ENCODE measurements at places on chromosomes 2 and 18.

DNA sequence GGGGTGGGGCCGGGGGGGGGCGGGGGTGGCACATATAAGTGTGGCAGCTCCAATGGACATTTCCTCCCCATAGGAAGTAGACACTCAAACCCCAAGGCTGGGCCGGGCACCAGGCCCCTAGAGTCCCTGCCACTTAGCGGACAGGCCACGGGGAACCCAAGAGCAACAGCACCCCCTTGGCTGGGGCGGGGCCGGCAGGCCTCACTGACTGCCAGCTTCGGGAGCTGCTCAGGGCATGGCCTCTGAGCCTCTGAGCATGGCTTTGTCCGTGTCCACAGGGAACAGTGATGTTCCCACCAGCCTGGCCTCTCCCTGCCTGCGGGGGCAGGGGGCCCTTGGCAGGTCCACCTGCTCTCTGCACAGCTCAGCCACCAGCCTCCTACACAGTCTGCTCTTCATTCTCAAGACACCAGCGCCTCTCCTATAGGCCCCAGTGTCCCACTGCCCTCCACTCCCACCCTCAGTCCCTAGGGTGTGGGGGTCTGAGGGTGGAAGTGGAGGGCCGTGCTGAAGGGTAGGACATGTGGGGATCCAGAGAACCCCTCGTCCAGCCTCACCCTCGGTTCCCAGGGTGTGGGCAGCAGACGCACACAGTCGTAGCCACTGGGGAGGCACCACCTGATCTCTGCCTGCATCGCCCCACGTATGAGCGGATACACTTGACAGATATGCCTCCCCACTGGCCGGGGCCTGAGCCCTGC lies 106.7 kb downstream of the FAM210A start:
- no peak for DNase-seq

- no peak for DNase-seq
Observed at GRCh38 chr2:111653913-111654312, 230.1 kb downstream of the ANAPC1 start.

DNA sequence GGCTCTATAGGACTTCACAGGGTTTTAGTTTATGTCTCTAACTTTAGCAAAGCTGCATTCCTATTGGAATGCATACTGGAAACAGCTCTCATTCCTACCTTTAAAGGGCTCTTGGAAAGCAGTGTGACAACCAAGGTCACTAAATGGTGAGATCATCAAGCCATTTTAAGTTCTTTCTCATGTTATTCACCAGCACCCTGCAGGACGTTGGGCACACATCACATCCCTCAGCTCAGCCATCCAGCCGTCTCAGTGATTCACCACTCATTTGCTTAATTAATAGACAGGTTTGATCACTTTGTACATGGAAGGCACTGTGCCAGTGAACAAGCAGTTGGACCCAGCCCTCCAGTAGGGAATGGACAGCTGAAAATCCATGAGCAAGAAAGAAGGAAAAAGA lies 32.2 kb upstream of the RBM44 start:
- DNase-seq, result no peak

DNA sequence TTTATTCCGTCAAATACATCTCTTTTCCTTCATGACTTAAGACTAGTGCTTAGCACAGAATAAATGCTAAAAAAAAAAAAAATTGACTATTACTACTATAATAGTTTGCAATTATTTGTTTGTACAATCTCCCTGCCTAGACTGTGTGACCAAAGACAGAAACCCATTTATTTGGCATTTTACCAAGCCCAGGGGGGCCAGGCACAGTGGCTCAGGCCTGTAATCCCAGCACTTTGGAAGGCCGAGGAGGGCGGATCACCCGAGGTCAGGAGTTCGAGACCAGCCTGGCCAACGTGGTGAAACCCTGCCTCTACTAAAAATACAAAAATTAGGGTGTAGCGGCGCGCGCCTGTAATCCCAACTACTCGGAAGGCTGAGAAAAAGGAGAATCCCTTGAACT lies 1.4 kb downstream of the ASB3 start:
- DNase-seq, result no peak

- no peak for DNase-seq
Observed at GRCh38 chr2:73972846-73973245, 11.9 kb upstream of the TET3 start.

DNA sequence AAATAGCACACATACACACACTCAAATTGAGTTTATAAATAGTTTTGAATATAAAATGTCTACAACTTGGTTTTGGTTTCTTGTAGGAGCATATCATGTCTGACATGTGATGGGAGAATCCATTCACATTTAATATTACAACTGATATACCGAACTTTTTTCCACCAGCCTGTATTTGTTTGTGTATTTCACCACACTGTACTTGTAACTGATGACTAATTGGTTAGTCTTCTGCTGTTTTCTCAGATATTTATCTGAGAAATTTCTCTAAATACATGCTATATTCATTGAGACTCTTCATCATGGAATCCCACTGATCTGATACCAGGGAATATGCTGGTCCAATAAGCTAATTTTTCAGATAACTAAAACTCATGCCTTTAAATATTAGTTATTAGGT lies 56.3 kb upstream of the UBXN4 start:
- no peak for DNase-seq

DNA sequence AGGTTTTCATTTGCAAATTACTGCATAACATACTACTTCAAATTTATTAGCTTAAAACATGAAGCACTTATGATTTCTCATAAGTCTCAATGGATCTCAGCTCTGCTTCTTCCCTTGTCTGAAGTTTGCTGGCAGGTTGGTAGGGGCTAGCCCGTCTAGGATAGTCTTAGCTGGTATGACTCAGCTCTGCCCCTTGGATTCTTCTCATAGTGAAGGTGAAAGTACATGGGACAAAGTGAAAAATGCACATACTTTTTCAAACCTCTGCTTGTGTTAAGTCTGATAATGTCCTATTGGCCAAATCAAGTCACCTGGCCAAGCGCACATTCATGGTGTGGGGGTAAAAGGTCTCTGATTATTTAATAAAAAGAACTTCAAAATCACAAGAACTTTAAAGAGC lies 184.8 kb upstream of the VWC2L start:
- no peak for DNase-seq

- no peak for DNase-seq
Observed at GRCh38 chr2:85275984-85276540, 51.7 kb downstream of the TGOLN2 start.

DNA sequence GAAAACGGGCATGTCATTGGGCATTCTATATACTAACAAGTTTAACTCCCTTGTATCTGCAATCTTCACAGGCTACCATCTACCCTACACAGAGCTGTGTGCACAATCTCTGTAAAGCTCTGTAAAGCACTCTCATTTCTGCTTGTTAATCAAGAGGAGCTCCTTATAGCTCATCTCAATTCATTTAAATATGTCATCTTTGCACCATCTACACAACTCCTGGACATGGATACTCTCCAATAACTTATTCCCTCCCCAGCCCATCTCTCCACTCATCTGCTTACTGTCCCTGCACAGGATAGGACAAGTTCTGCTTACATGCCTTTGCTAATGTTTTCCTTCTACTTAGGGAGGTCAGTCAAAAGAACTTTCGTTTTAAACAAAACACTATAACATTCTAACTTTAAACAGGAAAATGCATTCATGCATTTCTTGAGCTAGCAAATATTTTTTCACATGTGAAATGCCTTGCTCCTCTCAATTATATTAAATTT lies 61.4 kb downstream of the DPP4 start:
- no peak for DNase-seq

DNA sequence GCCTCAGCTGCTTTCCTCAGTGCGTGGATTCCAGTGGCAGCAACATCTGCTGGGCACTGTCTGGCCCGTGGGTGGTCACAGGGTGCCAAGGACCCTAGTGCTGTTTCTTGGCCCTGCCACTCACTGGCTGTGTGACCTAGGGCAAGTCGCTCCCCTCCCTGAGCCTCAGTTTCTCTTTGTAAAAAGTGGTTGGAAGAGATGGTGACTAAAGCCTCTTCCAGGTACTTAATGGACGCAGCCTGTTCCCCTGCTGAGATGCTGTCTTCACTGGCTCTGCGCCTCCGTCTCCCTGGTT lies 42.2 kb downstream of the ATOH8 start:
- DNase-seq, result no peak

DNA sequence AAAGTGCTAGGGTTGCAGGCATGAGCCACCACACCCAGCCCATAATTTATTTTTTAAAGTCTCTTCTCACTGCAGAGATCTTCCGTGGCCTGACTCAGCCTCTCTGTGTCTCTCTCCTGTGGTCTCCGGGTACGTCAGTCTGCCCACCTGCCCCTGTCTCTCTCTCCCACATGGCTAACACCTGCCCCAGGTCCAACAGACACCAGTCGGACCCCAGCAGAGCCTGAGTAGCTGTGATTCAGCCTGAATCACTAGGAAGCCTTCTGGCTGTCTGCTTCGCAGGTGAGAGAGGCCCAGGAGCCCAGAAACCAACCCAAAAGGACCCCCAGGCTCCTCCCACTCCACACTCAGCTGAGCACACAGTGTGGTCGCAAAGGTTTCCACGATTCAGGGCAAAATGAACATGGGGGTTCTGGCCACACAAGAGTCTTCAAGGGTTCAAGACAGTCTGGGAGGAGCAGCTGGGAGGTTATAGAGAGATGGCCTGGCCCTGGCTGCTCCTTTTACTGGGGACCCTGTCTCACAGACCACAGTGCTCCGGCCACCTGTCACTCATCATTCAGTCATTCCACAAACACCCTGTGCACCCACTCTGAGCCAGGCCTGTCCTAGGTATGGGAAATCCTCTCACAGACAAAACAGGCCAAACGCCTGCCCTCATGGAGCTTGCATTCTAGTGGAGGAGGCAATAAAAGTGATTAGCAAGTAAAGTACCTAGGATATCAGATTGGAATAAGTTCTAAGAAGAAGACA lies 8.6 kb downstream of the RUFY4 start:
- no peak for DNase-seq

DNA sequence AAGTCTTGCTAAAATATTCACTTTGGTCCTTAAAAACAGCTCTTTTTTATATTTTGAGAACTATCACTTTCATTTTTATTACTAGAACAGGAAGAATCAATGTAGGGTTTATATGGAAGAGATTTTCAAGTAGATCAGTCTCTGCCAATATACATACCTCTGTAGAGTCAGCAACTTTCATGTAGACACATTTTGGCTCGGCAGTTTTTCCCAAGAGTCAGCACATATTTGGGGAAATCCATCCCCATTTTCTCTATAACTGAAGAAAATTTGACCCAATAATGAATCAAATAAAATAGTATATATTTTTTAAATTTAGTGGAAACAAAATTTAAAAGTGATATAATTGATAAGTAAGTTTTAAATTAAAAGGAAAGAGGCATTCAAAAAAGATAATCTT lies 329.8 kb upstream of the TFPI start:
- DNase-seq, result no peak

GRCh38 chr2:215360596-215360995 lies 48.7 kb downstream of the ATIC start:
- DNase-seq, result no peak

DNA sequence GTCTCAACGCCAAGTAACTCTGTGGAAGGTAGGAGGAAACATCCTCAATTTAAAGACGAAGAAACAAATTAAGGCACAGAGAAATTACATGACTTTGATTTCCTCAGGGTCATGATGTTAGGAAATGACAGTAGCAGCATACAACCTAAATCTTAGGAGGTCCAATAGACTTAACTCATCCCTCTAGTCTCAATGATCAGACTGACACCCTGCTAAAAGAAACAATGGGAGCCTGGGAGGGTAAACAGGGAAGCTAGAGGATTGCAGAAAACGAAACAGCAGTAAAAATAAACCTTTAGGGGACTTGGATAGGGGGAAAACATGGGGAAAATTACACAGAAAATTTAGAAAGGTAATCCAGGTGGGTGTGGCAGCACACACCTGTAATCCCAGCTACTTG lies 56.0 kb downstream of the ROCK2 start:
- DNase-seq, result no peak

- no peak for DNase-seq
Observed at GRCh38 chr2:47611771-47612170, 171.2 kb upstream of the MSH6 start.

- DNase-seq, result no peak
Observed at GRCh38 chr2:231890896-231891513, 35.2 kb downstream of the NPPC start.

GRCh38 chr18:76518123-76518859 lies 23.2 kb upstream of the ZNF516 start:
- DNase-seq, result no peak

DNA sequence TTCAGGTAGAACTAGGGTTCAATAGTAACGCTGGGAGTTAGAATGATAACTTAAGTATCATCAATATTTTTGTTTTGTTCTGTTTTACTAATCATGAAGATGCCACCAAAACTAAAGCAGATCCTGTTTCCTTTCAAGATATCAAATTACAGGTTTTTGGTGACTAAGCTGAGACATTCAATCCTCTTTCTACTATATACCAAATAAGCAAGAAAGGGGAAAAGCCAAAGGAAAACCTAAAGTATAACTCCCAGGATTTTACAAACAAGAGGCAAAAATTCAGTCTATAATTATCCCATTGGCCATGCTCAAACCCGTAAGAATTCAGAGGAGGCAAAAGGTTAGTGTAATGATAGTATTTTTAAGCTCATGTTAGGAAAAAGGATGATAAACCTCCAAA lies 175.2 kb upstream of the CCDC150 start:
- no peak for DNase-seq

All from activated T-cell treated with anti-CD3 and anti-CD28 coated beads, Interleukin-2, amount 50 U/mL, for 1 hour (primary cell).